ENCODE measurements at places on chromosomes 3 and 15. TPM values are rescaled to one million over a fixed set of nuclear protein-coding genes. Genes with fewer than 3 reads are reported as not detected.
A peak's percentile ranks its signal among the peaks of the same experiment; 100 is the strongest.

SGO1 gene
- 0.63 TPM for total RNA-seq

ECE2 gene
- total RNA-seq: 1.6 TPM

DPH6 gene
- 10.7 TPM for total RNA-seq

DNA sequence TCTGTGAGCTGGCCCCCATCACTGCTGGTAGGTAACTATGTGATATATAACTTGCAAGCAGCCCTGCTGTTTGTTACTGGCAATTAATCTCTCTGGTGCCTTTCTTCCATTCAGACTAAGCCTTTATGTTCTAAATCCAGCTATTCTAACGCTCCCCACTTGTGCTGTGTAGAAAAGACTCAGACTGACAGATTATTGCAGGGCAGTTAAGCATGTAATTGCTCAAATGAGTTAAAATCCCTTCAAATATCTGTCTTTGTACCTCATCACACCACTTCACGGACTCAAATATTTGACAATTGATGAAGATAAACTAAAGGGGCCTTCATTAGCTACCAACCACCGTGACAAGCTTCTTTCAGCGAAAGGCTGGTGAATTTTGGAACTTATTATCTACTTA is 416.2 kb downstream of the NR2F2 start:
- DNase-seq: no peak

DNA sequence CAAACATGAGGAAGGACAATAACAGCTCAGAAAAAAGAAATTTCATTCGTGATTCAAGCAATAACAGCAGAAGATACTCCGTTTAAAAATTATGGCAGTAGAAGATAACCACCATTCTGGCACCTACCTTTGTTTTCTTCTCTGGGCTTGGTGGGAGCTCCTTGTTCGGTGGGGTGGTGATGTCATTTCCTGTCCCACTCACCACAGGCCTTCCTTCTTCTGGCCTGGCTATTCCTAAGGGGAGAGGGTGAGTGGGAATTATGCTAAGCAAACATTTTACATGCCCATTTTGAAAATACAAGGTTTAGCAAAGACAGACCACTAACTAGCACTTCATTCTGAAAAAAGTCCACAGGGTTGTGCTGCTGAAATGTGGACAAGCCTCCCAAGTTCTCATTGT is 74.4 kb downstream of the DHX30 start:
- no peak for DNase-seq

DNA sequence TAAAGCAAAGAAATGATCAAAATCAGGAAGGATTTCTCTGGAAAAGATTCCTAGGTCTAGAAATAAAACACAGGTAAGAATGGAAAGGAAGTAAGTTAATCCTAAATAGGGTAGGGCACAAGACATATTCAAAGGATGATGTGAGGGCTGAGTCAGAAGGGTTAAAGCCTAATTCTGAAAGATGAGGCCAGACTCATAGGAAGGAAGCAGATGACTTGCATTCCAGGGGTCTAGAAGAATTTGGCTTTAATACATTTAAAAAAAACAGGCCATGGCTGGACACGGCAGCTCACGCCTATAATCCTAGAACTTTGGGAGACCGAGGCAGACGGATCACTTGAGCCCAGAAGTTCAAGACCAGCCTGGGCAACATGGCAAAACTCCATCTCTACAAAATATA is 3.2 kb downstream of the SSR3 start:
- DNase-seq: no peak

ZXDC gene
- 18.9 TPM for total RNA-seq

DNA sequence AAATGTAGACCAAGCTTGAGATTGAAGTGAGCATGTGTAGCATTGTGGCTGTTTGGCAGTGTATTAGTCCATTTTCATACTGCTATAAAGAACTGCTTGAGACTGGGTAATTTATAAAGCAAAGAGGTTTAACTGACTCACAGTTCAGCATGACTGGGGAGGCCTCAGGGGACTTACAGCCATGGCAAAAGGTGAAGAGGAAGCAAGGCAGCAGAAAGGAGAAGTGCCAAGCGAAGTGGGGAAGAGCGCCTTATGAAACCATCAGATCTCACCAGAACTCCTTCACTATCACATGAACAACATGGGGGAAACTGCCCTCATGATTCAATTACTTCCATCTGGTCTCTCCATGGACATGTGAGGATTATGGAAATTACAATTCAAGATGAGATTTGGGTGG is 8.6 kb upstream of the CERS3 start:
- no peak for DNase-seq

DNA sequence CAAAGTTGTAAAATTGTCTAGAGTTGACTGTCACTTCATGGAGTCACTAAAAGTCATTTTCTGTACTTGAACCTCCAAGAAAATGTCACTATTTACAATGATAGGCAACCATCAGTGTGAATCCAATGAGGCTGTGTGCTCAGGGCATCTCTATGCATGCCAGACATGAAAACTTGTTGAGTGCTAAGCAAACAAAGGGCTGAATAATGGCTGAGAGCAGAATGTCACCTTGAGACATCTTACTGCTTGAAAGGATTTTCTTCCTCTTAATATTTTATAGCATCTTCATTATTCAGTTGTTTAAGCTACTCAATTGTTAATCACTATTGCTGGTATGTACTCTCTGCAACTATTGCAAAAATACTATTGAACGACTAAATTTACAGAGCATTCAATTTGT is 184.7 kb downstream of the PLCH1 start:
- no peak for DNase-seq

CPB1 gene
- 0.41 TPM for total RNA-seq

DNA sequence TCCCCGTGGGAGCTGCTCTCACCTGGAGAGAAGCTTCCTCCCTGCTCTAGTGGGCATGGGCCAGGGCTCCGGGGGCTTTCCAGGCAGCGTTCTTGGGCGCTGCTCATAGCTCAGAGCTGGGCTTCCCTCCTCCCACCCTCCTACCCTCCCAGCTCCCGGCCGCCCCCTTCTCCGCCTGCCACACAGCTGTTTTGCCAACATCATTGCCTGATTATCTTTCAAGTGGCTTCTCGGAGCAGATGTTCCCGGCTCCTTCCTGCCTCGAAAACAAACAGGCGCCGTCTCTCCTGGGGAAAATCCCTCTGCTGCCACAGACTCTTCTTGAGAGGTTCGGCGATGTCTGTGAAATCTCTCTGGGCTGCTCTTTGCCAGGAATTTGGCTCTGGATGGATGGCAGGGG is 195.6 kb downstream of the RPLP1 start:
- no peak for DNase-seq

DNA sequence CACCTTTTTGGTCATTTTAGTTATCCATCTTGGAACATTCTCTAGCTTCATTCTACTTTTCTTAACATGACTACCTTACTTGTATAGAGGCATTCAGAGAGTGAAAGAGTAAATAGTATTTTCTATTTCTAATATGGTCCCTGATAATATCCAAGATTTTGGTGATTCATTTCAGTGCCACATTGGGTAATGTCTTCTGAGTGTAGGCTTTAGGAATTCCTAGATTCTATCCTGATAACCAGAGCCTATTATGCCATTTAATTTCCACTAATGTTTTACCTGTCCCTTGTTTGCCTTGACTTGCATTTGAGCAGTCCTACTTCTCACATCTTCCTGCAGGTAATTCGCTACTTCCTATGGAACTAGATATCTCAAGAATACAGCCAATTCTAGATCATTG is 21.8 kb downstream of the ADGRG7 start:
- DNase-seq: no peak

DNA sequence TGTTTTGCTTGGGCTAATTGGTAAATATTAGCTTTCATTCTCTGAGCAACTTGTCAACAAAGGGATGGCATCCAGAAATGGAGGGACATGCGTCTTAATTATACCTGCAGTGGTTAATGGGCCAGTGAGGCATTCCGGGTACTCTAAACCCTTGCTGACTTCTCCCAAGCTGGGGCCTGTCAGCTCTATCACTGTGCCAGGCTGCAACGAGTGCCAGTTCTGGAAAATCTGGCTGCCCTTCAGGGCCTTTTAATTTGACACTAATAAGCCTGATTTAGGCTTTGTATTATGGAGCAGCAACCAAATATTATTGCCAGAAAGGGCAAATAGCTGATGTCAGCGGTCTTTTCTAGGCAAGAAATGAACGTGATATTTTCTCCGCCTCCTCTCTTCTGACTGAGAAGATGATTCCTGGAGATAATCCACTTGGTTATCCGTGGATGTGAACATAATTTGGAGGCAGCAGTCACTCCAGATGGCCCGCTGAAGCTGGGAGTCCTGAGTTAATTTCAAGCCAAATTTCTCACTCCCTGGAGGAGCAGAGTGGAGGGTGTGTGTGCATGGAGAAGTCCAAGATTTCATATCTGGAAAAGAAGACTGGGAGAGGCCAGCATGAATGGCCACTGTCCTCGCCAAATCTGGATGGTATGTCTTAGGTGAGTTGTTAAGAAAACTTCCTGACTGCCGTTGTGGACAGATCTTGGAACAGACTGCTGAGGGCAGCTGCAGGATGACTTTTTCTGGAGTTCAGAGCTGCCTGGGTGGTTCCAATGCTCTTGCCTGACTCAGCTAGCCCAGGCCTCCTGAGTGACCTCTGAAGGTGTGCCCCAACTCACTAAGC is 44.4 kb upstream of the PSMD6 start:
- no peak for DNase-seq

MANF gene
- total RNA-seq: 46.9 TPM

AADACL2 gene
- total RNA-seq: 0.16 TPM

GRCh38 chr3:26638113-26638512 is 15.5 kb downstream of the LRRC3B start:
- DNase-seq: no peak

DNA sequence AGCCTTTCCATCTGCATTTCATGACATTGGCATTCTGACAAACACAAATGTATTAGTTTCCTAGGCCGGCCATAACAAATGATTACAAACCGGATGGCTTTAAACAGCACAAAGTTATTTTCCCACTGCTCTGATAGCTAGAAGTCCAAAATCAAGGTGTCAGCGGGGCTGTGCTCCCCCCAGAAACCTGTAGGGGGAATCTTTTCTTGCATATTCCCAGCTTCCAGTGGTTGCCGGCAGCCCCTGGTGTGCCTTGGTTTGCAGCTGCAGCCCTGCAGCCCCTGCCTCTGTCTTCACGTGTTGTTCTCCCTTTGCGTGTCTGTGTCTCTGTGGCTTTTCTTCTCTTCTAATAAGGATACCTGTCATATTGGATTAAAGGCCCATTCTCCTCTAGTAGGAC is 79.0 kb upstream of the CDV3 start:
- DNase-seq: no peak

DNA sequence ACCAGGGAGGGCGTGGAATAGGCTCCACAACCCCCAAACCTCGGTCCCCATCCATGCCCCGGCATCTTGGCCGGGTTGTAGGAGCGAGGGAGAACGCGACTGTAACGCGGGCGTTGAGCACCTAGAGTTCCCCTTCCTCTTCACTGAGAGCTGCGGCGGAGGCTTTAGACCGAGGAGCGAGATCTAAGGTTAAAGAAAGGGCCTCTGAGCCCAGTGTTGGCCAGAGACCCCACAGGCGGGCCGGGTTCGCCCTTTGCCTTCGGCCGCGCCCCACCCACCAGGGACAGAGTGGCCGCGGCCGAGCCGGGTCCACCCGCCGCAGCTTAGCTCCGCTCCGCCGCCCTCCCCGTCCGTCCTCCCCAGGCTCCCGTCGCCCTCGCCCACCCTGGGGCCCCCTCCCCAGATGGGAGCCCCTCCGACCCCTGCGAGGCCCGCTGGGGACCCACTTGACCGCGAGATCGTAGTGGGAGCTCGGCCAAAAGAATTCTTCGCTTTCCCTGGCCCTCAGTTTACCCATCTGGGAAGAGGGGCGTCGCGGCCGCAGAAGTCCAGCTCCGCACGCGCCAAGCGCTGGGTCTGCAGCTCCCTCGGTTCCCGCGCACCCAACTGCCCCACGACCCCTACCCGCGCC is 425 bp downstream of the ANPEP start:
- no peak for DNase-seq

CELF6 gene
- 0.28 TPM for total RNA-seq

DNA sequence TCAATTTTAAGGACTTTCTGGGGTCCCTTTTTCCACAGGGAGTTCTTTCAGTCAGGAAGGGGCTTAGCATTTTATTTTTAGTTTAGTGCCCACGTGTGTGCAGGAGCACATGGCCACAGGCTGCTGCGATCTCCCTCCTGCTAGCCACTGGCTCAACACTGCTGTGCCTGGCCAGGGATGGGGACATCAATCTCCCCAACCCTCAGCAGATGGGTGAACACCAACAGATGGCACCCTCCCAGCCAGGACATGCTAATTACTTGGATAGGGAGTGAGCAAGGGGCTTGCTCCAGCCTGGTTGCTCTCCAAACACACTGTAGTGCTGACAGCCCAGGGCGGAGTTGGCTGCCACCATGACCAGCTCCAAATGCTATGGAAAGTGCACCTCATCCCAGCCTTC is 7.4 kb upstream of the RIOX2 start:
- DNase-seq: no peak

GRCh38 chr15:92366381-92366780 is 27.3 kb upstream of the ST8SIA2 start:
- DNase-seq: no peak

DNA sequence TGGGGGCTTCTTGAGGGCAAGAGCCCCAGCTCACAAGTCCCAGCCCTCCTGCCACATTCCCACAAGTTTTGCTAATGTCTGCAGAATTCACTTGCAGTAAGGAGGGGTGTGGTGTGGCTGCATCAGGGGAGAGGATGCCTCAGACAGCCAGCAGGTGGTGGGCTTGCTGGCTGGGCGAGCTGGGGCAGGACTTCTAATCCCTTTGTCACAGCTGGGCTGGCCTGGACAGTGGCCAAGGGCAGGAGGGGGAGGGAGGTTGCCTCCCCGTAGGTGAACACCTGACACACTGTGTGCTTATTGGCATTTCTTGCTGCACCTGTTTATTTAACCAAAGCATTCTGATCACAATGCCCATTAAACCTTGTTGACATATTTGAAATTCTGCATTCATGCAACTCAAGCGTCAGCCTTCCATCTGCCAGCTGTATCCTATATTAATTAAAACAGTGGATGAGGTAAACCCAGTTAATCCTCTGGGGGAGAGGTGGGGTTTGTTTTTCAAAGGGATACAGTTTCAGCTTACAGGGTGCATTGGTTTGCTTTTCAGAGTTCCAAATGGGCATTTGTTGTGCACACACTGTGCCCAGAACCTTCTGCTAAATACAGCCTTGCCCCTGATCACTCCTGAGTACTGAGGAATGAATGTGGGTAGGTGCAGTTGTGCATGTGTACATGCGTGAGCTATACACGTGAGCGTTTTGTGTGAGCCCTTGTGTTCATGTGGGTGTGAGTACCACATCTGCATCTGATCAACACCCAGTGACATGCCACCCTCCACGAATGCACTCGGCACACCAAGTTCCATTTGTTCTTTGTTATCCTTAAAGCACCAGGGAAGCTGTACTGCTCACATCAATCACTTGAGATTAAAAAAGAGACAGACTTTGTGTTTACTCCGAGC is 268.7 kb downstream of the XXYLT1 start:
- DNase-seq: peak; percentile 57
